ENCODE measurements at places on chromosomes 5 and 9. TPM values are rescaled to one million over a fixed set of nuclear protein-coding genes. Genes with fewer than 3 reads are reported as not detected.

SPOUT1 gene
- 14.2 TPM for total RNA-seq

SMARCA2 gene
- total RNA-seq, result 157 TPM

AFAP1L1 gene
- 3.7 TPM for total RNA-seq

FAM169A gene
- 90.6 TPM for total RNA-seq

PARP8 gene
- total RNA-seq, result 48.7 TPM

PCDHGC4 gene
- 91.2 TPM for total RNA-seq

IL9 gene
- total RNA-seq, result not detected

SUB1 gene
- total RNA-seq, result 346 TPM

FRMPD1 gene
- 0.62 TPM for total RNA-seq

SPOCK1 gene
- 36.7 TPM for total RNA-seq

GSN gene
- total RNA-seq, result 28.5 TPM

PDE6A gene
- total RNA-seq, result not detected

LIFR gene
- 83.4 TPM for total RNA-seq

RAD50 gene
- 39.3 TPM for total RNA-seq

OR2S2 gene
- not detected for total RNA-seq

- DNase-seq, result peak; percentile 68
Measured at GRCh38 chr5:671459-672328, 21.5 kb downstream of the TPPP start.

- no peak for DNase-seq
Measured at GRCh38 chr5:44868541-44868940, 59.8 kb downstream of the MRPS30 start.

DNA sequence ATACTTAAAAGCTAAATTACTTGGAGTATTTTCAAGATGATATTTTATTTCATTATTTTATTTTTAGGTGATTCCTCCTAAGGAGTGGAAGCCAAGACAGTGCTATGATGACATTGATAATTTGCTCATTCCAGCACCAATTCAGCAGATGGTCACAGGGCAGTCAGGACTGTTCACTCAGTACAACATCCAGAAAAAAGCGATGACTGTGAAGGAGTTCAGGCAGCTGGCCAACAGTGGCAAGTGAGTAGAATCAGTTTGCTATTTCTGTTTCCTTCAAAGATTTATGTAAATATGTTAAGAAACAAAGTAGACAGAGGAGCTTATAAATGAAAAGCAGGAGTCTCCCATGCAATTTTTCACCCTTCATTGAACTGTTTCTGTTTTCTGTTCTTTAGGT lies 47.8 kb downstream of the KDM4C start:
- DNase-seq, result peak; percentile 30

GRCh38 chr5:172789687-172790495 lies 18.9 kb upstream of the DUSP1 start:
- no peak for DNase-seq

GRCh38 chr9:114898741-114899140 lies 31.6 kb downstream of the TNFSF8 start:
- DNase-seq, result no peak

GRCh38 chr5:55917402-55918086 lies 66.4 kb downstream of the IL31RA start:
- no peak for DNase-seq

DNA sequence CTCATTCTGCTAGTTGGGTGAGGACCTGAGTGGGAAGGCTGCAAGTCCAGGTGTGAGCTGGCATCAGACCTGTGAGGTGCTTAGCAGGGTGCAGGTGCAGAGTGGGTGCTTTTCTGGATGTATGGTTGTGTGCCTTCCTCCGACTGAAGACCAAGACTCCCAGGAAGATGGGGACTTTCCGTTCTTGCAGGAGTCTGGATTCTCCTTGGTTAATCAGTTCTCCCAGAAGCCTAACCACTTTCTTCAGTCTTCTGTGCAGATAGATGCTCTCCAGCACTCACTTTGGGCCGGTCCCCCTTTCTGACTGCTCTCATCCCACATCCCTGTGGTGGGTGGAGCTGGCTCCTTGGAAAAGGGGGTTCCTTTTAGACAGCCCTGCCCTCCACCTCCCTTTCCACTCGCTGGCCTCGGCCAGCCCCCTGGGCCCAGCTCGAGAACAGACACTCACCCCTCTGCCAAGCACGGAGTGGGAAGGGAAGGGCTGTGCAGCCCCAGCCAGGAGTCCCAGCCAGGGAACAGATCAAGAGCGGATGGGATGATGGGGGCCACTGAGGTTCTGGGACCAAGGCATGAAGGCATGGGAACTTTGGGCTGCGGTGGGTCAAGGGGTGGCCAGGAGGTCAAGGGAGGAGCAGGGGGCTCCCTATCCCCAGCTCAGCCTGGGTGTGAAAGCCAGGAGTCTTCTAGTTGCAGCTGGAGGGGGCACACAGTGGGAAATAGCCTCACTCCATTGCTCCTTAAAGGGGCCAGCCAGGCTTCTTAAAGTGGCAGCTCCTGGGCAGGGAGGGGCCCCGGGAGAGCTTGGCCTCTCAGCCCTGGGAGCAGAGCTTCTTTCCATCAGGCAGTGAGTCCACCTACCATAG lies 62.4 kb downstream of the FGF18 start:
- no peak for DNase-seq

- peak; percentile 31 for DNase-seq
Measured at GRCh38 chr9:20620650-20621470, 1.4 kb downstream of the MLLT3 start.

GRCh38 chr5:36950586-36951457 lies 74.3 kb downstream of the NIPBL start:
- DNase-seq, result no peak

DNA sequence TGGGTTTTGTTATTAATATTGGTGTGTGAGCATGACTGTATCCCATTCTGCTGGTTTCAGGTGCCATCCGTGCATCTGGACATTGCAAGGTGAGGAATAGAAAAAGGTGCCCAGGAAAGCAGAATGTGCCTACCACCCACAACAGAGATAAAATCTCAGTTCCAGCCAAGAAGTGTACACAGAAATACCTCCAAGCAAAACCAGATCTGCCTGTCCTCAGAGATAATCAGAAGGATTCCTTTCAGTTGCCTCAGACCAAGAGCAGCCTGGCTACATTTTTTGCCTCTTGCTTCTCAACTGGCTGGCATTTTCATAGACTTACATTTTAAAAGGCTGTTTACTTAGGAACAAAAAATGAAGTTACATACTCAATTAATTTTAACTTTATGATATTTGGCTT lies 12.1 kb upstream of the ABLIM3 start:
- no peak for DNase-seq

- no peak for DNase-seq
Measured at GRCh38 chr5:76143884-76144283, 60.7 kb downstream of the SV2C start.

GRCh38 chr9:123561046-123561445 lies 205.0 kb downstream of the CRB2 start:
- no peak for DNase-seq

- no peak for DNase-seq
Measured at GRCh38 chr9:124074746-124075145, 63.2 kb downstream of the LHX2 start.

- DNase-seq, result no peak
Measured at GRCh38 chr5:6583049-6583880, 49.6 kb downstream of the NSUN2 start.

GRCh38 chr9:90147426-90147825 lies 495.2 kb downstream of the DIRAS2 start:
- DNase-seq, result no peak

- DNase-seq, result no peak
Measured at GRCh38 chr9:105243015-105243686, 1.3 kb upstream of the SLC44A1 start.

DNA sequence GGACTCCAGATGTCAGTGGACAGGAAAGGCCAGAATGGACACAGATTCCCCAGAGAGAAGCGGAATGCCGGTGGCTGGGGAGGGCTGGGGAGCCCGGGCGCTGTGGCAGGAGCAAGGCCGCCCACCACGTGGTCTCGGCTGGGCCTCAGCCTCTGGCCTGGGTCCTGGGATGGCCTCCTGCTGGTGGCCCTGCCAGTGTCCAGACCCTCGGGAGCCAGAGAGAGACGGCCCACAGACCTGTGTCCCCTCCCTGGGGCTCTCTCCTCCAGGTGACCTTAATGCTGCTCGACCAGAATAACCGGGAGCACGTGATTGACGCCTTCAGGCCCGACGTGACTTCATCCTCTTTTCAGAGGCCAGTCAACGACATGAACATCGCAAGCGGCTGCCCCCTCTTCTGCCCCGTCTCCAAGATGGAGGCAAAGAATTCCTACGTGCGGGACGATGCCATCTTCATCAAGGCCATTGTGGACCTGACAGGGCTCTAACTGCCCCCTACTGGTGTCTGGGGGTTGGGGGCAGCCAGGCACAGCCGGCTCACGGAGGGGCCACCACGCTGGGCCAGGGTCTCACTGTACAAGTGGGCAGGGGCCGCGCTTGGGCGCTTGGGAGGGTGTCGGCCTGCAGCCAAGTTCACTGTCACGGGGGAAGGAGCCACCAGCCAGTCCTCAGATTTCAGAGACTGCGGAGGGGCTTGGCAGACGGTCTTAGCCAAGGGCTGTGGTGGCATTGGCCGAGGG lies 19.0 kb downstream of the FBXW5 start:
- DNase-seq, result no peak

- DNase-seq, result no peak
Measured at GRCh38 chr5:175387144-175387543, 56.8 kb downstream of the DRD1 start.

DNA sequence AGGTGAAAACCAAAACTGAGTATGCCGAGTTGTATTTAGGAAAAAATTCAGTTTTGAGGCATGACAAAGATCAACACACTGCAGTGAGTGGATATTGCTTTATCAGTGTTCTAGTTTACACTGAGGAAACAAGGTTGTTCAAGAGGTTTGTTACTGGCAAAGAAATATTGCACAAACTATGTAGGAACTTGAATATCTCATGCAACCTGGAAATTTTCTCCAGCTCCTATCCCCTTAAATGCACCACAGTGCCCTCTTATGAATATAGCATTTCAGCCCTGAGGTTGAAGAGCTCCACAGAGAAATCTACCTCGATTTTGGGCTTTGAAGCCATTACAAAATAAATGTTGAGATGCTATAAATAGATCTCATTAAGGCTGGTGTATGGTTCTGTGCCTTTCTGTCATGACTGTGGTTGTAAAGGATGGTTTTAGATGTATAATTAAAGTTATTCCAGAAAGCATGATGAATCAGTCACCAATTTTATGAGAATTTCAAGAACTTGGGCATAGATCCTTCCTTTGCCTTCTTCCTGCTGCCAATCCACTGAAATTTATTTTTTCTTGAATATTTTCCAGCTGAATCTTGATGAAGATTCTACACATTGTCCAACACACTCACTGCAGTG lies 159.3 kb downstream of the SPATA31D1 start:
- DNase-seq, result no peak

DNA sequence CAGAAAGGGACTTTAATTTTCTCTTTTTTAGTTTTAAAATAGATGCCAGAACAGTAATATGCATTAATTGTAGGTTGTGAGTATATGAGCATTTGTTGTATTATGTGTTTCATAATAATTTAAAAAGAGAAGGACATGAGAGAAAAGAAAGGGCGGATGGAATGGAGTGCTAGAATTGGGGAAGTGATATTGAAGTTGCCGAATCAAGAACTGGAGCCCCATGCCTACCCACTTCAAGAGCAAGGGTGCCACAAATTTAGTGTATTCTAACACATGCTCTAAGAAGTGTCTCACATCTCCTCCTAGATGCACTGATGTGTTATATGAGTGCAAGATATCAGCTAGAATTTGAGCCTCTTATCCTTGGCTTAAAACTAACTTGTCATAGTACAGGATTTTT lies 43.6 kb upstream of the FYB1 start:
- no peak for DNase-seq

DNA sequence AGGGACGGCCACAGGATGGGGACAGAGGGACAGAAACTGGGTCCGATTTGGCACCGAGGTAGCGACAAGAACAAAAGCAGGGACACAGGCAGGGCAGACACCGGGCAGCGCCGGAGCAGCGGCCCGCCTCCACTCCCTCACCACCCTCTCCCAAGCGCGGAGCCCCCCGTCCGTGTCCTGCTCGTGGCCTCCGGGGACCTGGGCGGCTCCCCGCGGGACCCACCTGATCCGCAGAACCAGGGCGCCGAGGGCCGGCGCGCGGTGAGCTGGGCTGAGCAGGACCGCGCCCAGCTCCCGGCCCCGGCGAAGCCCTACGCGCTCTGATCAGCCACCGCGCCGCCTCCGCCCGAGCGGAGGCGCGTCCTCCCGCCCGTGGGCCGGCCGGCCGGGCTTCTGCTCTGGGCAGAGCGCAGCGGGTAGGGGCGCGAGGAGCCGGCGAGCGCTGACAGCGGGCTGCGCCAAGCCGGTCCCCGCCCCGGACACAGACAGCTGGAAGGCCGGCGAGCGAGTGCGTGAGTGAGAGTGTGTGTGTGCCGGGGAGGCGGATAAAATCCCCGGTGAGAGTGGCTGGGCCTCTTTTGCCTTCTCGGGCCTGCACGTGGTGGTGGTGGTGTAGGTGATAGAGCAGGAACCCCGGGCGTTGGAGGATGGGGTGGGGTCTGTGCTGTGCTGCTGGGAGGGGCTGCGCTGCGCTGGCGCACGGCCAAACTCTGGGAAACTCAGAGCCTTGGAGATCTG lies at the start of gene GGTA1:
GGTA1 (minus strand) TSS at position 418 of the 738 bp plus-strand sequence. CDS start 31,922 bp downstream, outside the sequence.
- peak; percentile 13 for DNase-seq

- DNase-seq, result no peak
Measured at GRCh38 chr9:37984672-37985611, 81.0 kb upstream of the SLC25A51 start.

DNA sequence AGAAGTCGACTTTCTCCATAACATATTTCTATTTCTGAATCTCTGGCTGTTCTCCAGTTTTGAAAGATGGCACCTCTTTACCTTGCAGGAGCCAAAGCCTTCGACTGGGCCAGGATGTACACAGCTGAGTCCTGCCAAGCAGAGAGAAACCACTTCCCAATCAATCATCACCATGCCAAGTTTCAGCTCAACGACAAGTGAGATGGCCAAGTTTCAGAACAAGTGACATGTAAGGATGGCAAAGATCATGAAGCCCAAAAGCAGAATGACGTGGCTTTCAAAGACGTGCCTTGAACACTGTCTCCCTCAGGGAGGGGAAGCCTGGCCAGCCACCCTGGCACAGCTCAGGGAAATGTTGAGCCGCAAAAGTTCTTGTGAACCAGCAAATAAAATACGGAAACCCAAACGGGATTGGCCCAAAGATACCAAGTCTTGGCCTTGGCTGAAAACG lies 17.7 kb downstream of the STK10 start:
- DNase-seq, result no peak

- no peak for DNase-seq
Measured at GRCh38 chr9:123248630-123249029, 19.8 kb downstream of the STRBP start.

- DNase-seq, result no peak
Measured at GRCh38 chr9:137544176-137544760, 5.9 kb downstream of the PNPLA7 start.

DNA sequence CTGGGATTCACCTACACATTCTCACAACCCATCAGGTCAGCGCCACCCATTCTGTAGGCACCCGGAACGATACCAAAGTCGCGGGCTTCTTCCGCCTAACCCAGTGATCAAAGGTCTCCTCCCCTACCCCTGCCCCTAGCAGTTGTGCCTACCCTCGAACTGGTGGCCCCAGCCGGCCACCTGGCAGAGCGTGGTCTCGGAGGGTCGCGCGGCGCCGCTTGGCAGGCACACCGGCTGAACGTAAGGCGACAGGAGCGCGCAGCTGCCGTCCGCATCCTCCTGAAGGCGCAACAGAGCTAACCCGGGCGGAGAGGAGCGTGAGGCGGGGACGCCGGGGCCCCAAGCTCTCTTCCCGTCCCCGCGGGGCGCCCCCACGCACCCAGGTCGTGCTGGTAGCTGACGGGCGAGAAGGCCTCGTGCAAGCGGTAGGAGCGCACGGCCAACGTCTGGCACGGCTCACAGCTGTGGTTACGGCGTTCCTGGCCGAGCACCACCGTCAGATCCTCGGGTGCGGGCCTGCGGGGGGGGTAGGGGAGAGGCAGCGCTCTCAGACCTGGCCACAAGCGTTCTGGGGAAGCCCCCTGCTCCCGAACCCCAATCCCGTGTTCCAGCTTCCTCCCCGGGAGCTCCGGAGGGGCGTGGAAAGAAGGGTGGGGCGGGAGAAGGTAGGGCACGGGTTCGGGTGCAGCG lies 2.8 kb upstream of the PFN3 start:
- DNase-seq, result no peak
